ENCODE measurements at places on chromosomes 4 and X. TPM values are rescaled to one million over a fixed set of nuclear protein-coding genes. Genes with fewer than 3 reads are reported as not detected.

DNA sequence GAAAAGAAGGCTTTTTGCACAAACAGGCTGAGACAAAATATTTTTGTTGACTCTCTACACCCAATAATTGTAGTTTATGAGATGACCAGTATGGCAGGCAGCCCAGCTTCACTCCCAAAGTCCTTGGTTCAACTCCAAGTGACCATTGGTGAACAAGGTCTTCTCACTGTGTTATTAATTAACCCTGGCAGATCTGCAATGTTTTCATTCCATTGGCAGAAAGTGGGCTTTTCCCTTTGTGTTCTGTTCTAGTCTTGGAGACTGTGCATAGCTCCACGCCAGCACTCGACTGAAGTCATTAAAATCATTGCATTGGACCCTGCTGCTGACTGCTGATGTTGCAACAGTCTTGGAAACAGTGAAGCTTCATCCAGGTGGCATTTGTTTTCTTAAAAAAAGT, 277.3 kb upstream of the HAND2 start:
- no peak for DNase-seq

GRCh38 chr4:76569225-76569624, 134.2 kb downstream of the SHROOM3 start:
- DNase-seq = no peak

DNA sequence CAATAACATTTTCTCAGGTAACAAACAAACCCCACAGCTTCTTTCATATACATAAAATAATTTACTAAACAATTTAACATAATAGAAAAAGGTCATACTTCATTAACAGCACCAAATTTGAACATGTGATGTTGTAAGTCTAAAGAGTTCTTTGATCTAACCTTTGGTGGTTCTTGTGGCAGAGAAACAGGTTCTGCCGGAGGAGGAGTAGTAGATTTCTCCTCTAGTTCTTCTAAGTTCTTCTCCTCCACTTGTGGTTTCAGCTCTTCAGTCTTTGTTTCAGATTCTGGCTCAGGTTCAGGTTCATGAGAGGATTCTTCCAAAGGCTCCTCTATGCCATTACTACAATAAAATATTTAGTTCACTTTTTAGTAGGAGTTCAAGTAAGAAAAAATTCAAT, 18.3 kb downstream of the G3BP2 start:
- DNase-seq = no peak

The MAGEA12 gene
- polyA plus RNA-seq = not detected

DNA sequence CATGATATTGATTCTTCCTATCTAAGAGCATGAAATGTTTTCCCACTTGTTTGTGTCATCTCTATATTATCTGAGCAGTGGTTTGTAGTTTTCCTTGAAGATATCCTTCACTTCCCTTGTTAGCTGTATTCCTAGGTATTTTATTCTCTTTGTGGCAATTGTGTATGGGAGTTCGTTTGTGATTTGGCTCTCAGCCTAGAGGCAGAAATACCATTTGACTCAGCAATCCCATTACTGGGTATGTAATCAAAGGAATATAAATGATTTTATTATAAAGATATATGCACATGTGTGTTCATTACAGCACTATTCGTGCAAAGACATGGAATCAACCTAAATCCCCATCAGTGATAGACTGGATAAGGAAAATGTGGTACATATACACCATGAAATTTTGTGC, 172.7 kb upstream of the IL15 start:
- no peak for DNase-seq

The SLC25A6 gene
- 358 TPM for polyA plus RNA-seq

GRCh38 chr4:184345573-184345922, 127.9 kb upstream of the ENPP6 start:
- no peak for DNase-seq

The ALPK1 gene
- polyA plus RNA-seq = not detected

- DNase-seq = no peak
Measured at GRCh38 chr4:174856926-174857800, 28.1 kb upstream of the GLRA3 start.

GRCh38 chr4:116603096-116603495, 482.3 kb downstream of the TRAM1L1 start:
- no peak for DNase-seq

GRCh38 chrX:262381-262909, 18.7 kb upstream of the PLCXD1 start:
- DNase-seq = no peak

DNA sequence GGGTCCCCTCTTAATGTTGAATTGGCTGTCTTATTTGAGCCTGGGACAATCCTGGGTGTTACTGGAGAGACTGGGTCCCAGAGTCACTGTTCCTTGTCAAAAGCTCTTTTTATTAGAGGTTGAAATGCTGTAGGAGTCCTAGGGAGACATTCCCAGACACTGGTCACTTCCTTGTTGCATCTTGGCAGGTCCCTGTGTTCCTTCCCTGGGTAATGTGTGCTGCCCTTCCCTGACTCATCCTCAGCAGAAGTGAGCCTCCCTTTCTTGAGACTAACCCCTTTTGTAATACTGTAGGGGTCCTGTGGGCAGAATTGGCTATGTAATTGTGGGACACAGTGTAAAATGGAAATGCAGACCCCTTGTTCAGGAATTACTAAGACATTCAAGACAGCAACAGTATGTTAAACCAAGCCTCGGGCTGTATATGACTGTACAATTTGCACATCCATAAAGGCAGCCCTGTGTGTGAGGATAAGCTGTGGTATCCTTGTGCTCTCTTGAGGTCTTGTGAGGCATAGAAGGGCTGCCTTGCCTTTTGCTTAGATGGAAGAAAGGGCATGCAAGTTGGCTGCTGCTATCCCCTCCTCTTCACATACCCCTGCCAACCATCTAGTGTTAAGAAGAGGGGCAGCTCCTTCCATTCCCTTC, 53.5 kb downstream of the DCLK2 start:
- no peak for DNase-seq

Data from GM23338 (cell line).